ENCODE measurements at places on chromosomes 7 and 10.

DNA sequence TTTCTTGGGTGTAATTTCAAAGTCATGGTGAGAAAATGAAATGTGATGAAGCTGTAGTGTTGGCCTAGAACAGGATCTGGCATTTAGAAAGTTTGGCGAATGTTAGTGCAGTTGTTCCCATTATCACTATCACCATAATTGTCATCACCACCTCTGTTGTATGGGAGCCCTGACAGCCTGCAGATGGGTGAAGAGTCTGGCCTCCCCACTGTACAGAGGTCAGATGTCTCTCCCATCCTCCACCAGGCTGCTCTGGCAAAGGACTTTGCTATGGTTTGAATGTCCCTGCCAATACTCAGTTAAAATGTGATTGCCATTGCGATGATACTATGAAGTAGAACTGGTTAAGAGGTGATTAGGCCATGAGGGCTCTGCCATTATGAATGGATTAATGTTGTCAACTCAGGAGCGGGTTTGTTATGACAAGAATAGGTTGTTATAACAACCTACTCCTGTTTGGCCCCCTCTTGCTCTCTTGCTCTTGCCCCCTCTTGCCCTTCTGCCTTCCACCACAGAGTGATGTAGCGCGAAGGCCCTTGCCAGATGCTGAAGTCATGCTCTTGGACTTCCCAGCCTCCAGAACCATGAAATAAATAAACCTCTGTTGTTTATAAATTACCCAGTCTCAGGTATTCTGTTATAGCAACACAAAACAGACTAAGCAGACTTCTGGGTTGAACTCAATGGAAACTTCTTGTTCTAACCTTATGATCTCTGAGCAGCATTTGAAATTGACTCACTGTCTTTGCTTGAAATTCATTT is 90.0 kb downstream of the GRK5 start:
- DNase-seq = no peak

DNA sequence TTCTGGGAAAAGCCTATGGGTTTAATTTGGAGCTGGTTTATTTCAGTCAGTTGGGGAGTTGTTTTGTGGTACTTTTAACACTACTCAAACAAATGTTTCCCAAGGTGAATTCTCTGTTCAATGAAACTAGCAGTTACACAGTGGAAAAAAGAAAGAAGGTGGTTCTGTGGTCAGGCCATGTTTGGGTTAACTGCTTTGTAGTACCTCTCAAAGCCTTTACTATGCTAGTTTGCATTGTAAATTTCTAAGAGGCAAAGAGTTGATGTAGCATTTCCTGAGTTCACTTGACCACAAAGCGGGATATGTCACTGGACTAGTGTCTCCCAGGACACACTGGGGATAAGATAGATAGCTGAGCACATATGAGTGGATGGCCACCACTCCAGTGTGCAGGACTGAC is 145.4 kb downstream of the KIF20B start:
- no peak for DNase-seq

DNA sequence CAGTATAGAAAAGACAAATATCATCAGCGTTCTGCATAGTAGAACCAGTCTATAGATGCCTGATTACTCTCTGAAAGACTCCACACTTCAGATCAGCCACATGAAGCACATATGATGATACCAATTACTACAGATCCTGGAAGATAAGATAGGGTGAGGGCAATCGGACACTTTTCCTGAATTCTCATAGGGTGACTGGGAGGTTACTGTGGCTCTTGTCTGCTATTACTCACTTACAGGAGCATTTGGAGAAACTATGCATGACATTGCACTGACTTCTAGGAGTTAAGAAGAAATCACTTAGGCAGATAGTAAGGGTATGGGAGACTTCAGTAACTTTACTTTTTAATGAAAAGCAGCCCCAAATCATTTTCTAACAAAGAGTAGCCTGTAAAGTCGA is 1140.9 kb downstream of the XPNPEP1 start:
- no peak for DNase-seq

DNA sequence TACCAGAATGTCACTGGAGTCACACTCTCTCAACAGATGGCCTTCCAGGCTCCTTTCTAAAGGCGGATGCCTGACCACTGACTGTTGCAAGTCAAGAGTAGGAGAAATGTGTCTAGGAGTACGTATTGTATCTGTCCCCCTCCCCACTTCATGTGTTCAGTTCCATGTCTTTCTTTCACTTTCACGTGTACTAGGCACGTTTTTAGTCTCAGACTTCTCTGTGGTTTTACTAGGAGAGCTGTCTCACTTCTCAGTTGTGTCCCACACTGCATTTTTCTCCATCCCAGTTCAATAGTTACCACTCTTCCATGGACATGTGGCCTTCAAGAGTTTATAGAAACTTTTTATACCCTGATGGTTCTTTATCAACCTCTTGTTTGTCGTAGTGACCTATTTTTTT is 893.0 kb downstream of the NRG3 start:
- no peak for DNase-seq

DNA sequence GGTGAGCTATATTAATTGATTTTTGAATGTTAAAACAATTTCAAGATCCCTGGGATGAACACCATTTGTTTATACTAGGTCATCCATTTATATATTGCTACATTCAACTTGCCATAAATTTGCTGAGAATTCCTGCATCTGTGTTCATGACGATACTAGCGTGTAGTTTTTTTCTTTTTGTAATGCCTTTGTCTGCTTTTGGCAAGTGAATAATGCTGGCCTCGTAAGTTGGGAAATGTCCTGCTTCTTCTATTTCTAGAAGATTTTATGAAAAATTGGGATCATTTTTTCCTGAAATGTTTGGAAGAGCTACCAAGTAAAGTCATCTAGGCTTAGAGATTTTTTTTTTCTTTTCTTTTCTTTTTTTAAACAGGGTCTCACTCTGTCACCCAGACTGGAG is 12.9 kb upstream of the MEST start:
- DNase-seq = no peak

DNA sequence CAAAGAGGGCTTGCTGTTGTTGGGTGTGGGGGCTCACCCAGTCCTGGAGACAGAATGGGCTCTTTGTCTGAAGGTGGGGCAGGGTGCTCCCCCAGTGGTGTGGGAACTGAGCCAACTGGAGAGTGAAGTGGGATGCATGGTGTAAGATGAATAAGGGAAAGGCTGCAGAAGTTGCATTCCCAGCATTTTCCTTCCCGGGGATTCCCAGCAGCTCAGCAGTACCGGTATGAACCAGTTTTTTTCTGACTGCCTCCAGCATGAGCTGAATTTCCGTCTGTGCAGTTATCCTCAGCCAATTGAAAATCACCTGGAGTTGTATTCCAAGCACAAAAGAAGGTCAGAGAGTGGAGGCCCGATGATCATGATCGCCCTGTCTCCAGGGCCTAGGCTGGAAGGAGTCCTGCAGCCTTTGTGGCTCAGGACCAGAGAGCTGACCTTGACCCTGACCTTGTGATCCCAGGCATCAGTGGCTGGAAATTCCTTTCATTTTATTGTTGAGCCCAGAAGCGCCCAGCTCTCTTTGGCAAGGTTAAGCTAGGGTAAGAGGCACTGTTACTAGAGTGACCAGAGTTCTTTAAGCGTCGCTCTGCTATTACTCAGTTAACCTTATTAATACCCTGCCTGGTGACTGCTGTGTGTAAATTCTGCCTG is 33.4 kb downstream of the OGDH start:
- peak; percentile 38 for DNase-seq

DNA sequence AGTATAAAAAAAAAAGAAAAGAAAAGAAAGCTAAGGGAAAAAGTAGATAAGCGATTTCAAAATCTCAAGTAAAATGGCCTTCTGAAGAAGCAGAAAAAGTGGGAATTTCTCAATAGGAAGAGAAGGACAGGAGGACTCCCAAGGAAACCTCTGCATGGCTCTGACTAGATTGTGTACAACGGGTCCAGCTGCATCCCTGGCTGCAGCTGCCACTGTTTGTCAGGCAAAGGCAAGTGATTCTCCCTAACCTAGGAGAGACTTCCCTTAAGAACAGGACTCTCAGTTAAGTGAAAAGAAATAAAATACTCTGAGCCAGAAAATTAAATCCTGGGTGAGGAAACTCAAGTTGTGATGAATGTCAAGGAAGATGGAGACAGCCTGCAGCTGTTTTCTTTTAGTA is 298.6 kb upstream of the KIAA1217 start:
- DNase-seq = no peak

DNA sequence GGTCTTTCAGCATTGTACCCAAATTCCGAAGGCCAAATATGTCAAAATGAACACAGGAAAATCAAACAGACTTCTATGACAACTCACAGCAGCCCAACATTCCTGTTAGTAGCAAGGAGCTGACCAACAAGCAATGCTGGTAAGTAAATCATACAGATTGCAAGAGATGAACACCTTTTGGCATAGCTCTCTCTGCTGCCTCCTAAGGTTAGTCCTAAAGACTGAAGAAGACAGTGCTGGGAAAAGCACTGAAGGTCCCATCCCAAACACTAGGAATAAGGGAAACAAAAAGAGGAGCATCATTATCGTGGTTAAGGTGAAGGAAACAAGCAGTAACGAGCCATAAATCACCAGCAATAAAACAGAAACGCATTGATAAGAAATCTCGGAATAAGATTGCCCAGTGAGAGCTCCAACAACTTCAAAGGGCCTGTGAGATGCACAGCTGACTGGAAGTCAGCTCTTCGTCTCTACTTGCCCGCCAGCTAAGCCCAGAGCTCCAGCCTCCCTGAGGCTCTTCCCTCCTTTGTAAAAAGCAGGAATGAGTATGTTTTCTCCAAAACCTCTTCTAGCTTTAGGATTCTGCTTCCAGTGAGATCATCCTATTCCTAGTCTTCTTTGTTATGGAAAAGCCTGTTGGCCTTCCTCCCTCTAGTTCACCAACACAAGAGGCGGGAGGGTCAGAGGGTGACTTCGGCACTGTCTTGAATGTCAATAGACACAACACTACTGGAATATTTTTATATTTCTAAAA is 15.3 kb downstream of the NUDT5 start:
- DNase-seq = no peak

- peak; percentile 43 for DNase-seq
Observed at GRCh38 chr10:48456361-48456804, 148.5 kb downstream of the ARHGAP22 start.

DNA sequence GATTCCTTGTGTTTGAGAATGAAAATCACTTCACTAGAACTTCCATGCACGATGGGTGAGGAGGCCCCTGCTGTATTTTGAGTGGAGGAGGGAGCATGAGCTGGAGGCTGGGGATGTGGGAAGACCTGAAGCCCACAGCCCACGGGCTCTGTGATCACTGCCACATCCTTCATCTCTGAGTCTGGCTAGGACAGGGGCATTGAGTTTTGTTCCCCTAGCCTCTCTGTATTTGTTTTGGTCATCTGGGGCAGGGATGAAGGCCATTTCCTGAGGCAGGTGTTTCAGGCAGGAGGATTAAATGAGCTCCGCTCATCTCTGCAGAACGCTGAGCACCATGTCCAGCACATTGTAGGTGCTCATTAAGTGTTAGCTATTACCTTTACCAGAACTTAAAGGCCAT is 293.6 kb downstream of the GLRX3 start:
- no peak for DNase-seq

GRCh38 chr7:50723173-50723572 is 59.5 kb downstream of the GRB10 start:
- DNase-seq = no peak

DNA sequence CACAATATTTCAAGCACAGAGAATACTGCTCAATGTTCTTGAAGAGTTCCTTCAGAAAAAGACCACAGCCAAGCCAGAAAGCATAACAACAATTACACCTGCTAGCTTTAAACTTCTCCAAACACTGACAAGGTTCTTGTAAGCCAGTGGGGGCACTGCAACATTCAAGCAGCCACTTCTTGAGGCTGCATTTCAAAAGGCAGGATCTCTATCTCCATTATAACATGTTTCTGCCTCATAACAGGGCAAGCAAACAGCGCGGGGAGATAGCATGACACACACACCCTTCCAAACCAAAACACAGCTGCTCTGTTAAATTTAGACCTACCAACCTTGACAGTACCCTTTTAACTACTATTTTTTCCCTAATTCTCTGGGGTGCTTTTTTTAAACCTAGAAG is 30.8 kb downstream of the CHCHD3 start:
- no peak for DNase-seq

DNA sequence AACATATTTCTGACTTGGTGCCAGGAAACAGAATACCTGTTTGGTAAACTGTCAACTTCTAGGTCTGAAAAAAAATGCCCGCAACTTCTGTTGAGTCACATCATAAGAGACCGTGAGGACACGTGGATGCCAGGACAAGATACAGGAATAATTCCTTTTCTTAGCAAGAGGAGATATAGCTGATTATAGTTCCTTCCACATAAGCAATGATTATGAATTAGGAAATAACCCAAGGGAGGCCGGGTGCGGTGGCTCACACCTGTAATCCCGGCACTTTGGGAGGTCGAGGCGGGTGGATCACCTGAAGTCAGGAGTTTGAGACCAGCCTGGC is 75.2 kb downstream of the CDC123 start:
- no peak for DNase-seq

DNA sequence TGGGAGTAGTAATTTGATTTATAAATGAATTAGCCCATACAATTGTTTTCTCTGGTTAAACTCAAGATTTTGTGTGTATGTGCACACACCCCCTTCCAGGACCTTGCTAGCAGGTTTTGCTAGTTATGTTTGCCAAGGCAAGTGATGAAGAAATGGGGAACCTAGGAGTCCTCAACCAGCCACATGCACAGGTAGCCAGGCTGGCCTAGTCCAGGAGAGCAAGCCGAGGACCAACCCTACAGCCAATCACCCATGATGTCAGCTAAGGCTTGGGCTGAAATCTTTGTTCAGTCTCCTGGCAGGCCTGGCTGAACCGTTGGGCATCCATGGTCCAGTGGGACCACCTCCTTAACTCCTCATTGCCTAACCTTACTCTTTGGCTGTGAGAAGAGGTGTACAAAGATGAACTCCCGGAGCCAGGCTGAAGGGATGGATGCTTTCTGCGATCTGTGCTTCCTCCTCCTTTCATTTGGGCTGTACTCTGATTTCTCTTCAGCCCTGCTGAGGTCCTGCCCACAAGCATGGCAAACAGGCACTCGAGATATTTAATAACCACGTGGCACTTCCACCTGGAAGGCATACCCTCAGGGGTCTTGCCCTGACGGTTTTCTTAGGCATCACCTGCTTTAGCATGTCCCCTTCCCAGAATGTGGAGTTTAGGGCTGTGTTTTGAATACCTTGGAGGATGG is 22.1 kb downstream of the HNRNPA2B1 start:
- DNase-seq = no peak

DNA sequence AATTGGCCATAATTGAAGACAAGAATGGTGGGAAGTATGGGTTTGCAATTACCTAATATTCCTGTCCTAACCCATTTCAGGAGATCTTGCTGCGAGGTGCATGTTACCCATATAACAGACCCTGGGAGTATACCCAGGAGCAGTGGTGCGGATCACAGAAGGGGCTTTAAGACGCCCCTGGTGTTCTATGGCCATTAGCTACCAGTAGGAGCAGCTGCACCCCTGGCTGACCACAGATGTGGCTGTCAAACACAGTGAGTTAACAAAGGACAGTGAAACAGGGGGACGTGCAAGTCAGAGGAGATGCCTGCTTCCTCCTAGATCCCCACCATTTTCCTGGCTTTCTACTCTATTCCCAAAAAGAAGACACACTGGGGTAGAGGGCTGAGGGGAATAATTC is 25.2 kb downstream of the AOC1 start:
- DNase-seq = no peak

- no peak for DNase-seq
Observed at GRCh38 chr7:121343302-121343701, 14.5 kb downstream of the WNT16 start.

Data from inflammatory macrophage treated with lipopolysaccharide for 1 hour (primary cell).